ENCODE measurements at places on chromosomes 3 and 15.
A peak's percentile ranks its signal among the peaks of the same experiment; 100 is the strongest.

GRCh38 chr3:180421221-180421620, 180.7 kb upstream of the TTC14 start:
- DNase-seq, result no peak

DNA sequence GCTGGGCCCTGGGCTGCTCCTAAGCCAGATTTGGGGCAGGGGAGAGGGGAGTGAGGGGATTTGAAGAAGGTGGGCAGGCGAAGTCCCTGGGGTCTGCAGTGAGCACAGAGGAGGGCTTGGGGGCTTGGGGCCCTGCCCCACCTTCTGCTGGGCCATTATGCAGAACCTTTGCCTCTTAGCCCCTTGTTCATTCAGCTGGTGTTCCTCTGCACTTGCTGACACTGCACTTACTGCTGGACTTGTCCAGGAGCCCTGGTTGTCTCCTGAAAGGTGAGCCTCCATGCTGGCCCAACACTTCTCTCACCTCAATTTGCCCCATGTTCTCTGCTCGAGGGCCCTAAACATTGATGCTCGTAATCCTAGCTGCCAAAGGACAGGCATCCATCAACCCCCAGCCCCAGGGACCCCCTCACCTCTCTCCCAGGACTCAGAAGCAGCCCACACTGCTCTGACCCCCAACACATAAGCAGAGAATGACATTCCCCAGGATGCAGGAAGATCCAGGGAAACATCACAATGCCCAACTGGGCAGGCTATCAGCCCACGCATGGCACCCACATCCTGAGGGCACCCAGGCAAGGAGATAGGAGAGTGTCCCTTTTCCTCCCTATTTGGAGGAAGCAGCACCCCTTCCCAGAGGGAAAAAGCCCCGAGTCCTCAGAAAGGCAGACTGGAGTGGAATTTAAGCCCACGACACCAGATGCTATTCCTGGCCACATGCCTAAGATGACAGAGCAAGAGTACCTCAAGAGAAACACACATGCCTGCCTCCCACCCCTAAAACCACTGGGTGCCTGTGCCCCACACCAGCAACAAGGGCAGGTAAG, 76.8 kb downstream of the ADCY5 start:
- DNase-seq, result no peak

DNA sequence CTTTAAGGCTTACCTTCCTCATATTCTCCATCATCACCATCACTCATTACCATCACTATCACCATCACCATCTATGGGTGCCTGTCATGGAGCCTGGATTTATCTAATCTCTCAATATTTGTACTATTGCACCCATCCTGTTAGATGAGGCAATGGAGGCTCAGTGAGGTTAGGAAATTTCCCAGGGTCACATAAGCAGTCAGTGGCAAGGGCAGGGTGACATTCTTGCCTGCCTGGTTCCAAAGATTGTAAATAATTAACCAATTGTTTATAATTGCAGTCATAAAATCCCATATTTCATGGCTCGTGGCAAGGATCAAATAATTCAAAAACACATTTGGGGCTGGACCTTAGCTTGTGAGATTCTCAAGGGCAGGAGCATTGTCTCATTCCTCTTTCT, 55.2 kb downstream of the MGLL start:
- no peak for DNase-seq

DNA sequence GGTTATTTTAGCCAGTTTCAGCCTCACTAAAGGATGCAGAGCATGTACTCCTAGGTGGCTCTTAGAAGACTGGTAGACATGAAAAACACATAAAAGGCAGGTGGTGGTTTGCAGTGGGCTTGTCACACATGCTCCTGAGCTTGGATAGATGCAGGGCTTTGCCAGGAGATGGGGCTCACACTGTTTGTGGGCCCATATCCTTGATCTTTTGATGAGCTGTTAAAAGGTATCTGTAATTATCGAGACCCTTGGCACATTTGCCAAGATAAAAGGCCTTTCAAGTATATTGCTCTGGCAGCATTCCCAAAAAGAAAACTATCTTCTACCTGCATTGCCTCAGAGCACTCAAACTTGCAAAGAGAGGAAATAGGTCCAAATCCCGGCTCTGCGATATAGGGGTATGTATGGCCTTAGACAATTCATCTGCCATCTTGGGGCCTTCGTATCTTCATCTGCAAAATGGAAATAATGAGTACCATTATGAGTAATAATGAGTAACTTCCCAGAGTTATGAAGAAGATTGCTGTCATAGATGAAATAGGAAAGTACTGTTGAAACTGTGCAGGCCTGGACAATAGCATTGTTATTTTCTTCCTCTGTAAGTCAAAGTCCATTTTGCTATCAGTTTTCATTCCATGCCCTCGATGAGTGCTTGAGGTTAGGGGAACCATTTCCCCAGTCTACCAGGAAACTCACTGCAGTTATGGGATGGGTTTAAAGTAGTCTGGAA, 172.7 kb downstream of the SYNPR start:
- DNase-seq, result no peak

DNA sequence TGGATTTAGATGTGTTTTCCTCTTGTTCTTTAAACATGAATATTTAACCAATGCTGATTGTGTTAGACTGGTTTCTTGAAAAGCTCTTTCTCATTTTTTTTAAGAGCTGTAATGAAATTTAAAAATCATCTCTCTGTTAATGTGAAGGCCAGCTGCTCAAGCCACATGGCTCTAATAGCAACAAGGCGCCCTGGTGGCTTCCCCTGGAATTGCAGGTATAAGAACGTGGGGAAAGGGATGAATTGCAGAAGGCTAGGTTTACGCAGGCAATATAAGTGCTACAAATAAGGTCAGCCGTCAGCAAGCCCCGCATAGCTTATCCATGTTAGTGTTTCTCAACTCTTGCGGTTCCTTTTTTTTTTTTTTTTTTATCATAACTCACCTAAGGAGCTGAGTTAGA, 108.5 kb downstream of the SAMMSON start:
- no peak for DNase-seq

GRCh38 chr15:82294061-82294690, 31.6 kb downstream of the SAXO2 start:
- no peak for DNase-seq

GRCh38 chr15:58770857-58771620, at the start of gene MINDY2:
MINDY2 (plus strand) TSS chr15:58771302; CDS start chr15:58771396, 94 bp downstream.
- DNase-seq, result peak; percentile 99

DNA sequence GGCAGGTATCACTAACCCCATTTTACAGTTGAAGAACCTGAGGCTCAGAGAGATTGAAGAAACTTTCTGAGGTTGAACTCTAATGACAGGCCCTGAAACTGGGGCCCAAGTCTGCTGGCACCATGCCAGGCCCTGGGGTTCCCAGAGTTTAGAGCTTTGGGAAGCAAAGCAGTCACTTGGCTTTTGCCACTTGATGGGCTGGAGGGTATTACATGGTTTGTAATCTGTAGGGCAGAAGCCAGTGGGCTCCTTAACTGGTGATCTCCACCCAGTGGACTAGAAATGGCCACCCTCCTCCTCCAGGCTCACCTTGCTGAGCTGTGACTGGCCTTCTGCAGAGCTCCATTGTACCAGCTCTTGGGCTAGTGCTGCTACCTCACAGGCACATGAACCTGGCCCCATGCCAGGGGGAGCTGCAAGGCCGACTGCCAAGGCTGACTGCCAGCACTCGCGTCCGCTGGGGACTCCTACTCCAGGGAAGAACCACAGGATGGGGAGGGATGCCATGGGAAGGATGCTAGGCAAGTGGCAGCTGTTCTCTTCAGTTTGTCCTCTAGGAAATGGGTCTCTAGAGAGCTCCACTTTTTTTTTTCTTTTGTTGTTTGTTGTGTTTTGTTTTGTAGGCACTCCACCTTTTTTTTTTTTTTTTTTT, 104.8 kb downstream of the ETFA start:
- no peak for DNase-seq

DNA sequence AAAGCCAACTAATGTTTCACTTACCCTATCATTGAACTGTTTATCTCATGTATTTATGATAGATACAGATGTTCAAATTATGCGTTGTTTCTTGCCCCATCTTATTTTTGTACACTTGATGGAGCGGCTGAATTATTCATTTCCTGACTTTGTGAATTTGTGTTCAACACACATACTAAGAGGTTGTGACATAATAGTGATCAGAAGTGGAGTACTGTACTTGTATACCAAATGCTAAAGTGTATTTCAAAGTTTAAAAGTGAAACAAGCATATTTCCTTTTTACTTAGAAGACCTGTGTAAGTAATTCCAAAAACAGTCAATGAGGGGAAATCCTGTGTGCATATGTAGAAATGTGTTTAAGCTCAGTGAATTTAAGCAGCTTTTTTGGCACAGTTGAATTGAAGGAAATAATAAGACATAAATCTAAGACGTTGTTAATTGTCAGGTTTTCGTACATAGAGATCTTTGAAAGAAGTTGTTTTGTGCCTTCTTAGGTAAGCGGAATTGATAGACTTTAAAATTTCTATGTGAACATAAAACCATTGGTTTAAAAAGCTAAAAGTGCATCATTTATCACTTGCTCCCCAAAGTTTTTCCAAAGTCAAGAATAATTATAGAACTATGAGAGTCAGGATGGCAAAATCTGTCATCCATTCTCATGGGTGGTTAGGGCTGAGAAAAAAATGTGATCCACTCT, 1.9 kb downstream of the NFKBIZ start:
- DNase-seq, result no peak

DNA sequence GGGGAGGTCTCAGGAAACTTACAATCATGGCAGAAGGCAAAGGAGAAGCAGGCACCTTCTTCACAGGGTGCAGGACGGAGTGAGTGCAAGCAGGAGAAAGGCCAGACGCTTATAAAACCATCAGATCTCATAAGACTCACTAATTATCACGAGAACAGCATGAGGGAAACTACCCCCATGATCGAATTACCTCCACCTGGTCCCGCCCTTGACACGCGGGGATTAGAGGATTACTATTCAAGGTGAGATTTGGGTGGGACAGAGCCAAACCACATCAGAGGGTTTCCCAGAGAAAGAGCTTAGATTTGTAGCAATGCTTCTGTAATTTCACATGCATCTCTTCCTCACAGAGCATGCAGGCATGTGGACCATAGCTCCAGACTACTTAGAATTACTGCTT, 615.7 kb upstream of the UBE2E2 start:
- DNase-seq, result no peak

DNA sequence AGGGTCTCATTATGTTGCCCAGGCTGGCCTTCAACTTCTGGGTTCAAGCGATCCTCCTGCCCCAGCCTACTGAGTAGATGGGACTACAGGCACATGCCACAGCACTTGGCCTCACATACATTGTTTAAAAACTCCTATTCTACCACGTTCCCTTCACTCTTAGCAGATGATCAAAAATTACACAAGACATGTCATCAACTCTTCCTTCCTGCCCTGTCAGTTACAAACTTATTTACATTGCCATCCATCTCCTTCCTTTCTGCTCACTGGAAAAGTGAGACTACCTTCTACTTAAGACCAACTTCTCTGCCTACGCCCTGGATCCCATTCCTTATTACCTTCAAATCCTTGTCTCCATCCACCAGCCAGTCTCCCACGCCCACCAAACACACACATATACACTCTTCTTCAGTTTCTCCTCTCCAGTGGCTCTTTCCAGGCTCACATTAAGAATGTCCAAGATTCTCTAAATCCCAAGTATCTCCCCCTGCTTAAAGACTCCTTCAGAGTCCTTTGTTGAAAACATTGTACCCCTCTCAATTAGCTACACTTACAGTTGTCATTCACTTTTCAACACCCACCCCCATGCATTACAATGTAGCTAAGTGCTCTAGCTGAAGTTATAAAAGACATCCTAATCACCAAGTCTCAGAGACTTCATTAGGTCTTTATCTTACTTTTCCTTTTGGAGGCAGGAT, 4.3 kb downstream of the PEAK1 start:
- no peak for DNase-seq

DNA sequence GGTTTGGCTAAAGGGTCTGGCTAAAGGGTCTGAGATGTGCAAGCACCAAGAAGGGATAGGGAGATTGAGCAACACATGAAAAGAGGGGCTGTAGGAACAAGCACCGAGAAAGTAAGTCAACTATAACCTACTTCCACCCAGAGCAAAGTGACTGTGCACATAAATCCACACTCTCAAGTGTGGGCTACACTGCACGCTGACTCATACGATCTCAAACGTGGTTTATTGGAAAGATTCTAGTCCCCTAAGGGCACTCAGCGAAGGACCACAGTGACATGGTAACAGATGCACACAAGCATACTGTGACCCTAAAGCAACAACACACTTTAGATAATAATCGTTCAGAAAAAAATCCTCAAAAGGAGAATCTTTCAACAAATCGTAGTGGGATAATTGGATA, 48.0 kb downstream of the EHHADH start:
- no peak for DNase-seq

GRCh38 chr3:56954125-56954524, 106.3 kb upstream of the SPATA12 start:
- no peak for DNase-seq

- DNase-seq, result no peak
These were observed 78.5 kb upstream of the AGBL1 start for GRCh38 chr15:86001200-86001599.

DNA sequence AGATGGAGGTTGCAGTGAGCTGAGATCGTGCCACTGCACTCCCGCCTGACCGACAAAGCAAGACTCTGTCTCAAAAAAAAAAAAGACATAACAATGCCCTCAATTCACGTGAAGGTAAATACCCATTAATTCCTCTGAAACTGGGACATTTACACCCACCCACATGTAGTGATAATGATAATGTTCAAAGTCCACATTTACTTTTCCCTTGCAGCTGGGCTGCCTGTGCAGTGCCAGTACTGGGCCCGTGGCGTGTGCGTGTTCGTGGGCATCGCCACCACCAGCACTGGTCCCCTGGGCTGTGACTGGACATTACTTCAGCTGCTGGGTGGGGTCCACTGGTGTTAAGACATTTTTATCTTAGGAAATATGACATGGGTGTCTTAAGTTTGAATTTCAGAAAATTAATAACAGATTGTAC, 123.6 kb downstream of the SLC25A26 start:
- DNase-seq, result no peak

- DNase-seq, result no peak
These were observed 2.2 kb upstream of the KY start for GRCh38 chr3:134652886-134653630.

GRCh38 chr3:32958509-32958908, 7.1 kb downstream of the CCR4 start:
- DNase-seq, result no peak

GRCh38 chr3:182388506-182388905, 404.8 kb upstream of the ATP11B start:
- DNase-seq, result no peak

GRCh38 chr3:144458283-144458682, 486.7 kb downstream of the DIPK2A start:
- DNase-seq, result no peak

DNA sequence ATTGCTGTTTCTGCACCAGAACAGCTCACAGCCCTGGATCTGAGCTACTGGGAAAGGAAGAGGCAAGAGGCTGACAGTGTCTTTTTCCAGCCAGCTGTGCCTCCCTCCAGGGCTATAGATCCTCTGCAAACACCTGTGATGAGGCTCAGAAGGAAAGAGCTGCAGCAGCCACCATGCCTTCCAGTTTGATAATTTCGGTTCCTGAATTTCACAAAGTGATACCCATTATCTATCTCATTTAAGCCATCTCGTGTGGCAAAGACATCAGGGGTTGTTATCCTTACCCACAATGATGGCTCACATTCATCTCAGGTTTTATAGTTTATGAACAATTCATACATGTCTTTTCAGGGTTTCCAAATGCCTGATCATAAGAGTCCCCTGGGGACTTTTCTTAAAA, 1.8 kb upstream of the LARP6 start:
- peak; percentile 21 for DNase-seq

Measured in MM.1S (cell line).